Stimulated activated CD4-positive, alpha-beta T cell treated with anti-CD3 and anti-CD28 coated beads, Interleukin-2, amount 100 ng/mL, for 24 hours (primary cell): ENCODE measurements at places on chromosomes 12 and 14.

DNA sequence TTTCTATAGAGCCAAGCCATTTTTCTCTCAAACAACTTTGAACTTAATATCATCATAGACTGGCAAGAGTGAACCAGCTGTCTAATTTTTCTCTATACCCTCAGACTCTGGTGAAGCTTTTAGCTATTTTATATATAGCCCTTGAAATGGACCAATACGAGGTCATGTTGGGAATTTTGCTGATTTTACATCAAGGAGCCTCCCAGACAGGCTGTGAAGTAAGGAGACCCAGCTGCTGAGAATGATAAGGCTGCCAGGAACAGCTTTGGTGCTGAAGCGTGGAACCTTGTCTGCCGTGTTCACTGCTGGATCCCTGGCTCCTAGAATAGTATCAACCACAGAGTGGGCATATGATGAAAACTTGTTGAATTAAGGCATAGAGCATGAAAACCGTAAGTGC is 326.2 kb upstream of the NAV3 start:
- DNase-seq, result no peak

DNA sequence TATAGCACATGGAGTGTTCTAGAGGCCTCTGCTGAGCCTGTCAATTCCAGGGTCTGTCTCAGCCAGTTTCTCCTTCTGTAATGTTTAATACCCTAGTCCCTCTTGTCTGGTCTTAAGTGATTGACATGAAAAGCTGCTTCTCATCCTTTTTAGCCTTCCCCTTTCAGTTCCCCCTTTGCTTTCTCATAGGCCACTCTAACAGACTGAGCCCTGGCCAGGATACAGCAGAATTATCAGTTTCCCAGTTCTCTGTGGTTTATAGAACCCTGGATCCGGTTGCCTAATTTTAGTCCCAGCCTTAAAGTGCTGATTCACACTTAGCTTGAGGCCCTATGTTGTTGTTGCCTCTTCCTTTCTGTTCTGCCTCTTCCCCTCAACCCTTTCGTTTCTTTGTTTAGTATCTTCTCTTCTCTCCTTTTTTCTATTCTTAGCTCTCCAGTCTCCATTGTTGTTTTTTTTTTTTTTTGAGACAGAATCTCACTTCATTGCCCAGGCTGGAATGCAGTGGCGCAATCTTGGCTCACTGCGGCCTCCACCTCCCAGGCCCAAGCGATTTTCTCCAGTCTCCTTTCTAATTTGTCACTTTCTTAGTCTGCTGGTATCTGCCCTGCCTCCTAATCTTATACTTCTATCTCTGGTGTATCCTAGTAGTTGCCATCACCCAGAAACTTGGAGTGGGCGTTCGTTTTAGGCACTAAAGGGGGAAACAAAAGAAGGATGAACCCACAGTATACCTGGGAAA is 2.9 kb upstream of the BIN2 start:
- DNase-seq, result no peak

DNA sequence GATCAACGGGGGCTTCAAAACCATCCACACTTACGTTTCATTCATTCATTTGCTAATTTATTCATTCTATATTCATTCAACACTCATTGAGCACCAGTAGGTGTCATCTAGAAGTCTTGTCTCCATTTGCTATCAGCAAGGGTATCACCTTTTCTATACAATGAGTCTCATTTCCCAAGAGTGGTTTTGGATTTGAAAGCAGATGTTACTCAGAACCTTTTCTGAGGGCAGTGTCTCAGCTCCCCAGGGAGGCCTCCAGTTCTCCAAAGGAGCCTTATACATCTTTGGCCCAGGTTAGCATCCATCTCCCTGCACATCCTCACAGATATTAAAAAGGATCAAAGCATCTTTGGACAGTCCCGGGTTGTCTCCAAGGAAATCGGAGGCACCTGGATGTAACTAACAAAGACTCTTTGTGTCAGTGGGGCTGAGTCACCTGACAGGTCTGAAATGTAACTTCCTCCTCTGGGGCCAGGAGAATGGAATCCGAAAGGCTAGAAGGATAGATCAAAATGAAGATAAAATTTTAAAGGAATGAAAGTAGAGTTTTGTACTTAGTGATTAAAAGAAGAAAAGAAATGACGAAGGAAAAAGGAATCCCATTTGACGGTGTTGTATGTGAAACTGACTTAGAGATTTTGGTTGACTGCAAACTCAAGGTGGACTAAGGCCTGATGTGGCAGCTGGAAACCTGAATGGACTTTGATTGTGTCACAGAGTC is 103.0 kb downstream of the VCPKMT start:
- no peak for DNase-seq

- peak; percentile 26 for DNase-seq
These were observed 785 bp upstream of the ACTN1 start for GRCh38 chr14:68979722-68980451.

GRCh38 chr12:4779749-4780148 is 59.5 kb downstream of the GALNT8 start:
- no peak for DNase-seq
